ENCODE measurements at places on chromosomes 16 and 17.

- no peak for DNase-seq
Observed at GRCh38 chr17:39536468-39536867, 71.3 kb downstream of the NEUROD2 start.

DNA sequence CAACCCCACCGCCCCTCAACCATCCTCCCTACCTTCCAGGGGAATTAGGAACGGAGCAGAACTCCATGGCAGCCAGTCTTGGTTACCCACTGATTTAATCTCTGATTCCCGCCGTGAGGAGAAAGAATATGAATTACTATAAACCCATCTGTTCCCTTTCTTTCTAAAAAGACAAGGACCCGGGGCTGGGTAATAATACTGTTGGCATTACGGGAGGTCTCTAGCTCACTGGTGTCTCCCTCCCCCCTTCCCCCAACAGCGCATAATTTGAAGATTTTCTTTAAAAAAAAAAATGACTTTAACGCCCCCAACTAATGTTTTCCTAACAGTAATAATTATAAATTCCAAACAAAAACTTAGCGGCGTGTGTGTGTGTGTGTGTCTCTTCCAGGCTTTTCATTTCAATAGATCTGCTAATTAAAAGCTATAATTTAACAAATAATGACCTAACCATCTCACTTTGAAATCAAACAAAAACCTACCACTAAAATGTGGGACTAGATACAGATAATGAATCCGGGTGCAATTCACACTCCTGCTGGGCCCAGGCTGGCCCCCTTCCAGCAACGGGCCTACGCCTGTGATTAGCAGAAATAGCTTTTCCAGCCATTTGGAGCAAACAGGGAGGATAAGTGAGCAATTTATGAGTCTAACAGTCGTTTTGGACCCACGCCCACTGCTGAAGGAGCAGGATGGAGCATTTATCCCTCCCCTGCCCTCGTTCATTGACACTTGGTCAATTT, 18.2 kb upstream of the BHLHA9 start:
- peak; percentile 68 for DNase-seq

GRCh38 chr16:17939122-17939536, 397.4 kb downstream of the NPIPA8 start:
- no peak for DNase-seq

DNA sequence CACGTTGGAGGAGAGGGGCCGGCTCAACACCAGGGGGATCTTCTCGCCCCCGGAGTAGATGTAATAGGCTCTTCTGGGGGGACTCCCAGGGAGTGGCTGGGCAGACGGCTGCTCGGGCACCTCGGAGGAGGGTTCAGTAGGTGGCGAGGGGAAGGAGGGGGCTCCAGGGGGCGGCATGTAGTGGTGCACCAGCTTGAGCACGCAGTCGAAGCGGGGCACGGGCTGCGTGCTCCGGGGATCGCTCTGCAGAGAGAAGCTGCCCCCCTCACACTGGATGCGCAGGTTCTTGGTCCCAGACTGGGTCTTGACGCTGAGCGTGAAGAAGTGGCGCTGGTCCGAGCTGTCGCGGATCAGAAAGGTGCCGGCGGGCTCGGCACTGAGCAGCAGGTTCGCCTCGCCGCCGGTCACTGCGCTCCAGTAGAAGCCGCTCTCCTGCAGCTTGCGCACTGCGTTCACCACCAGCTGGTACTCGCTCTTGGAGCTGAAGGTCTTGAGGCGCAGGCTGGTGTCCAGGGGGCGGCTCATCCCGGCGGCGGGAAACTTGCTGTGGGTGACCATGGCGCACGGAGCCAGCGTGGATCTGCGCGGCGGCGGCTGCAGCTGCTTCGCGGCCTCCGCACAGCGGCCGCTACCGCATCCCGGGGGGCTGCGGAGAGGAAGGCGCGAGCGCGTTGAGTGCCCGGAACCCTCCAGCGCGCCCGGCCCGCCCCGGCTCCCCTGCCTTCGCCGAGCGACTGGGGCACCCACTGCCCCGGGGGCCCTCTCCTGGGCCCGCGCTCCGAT, 1.1 kb downstream of the SOCS3 start:
- no peak for DNase-seq

DNA sequence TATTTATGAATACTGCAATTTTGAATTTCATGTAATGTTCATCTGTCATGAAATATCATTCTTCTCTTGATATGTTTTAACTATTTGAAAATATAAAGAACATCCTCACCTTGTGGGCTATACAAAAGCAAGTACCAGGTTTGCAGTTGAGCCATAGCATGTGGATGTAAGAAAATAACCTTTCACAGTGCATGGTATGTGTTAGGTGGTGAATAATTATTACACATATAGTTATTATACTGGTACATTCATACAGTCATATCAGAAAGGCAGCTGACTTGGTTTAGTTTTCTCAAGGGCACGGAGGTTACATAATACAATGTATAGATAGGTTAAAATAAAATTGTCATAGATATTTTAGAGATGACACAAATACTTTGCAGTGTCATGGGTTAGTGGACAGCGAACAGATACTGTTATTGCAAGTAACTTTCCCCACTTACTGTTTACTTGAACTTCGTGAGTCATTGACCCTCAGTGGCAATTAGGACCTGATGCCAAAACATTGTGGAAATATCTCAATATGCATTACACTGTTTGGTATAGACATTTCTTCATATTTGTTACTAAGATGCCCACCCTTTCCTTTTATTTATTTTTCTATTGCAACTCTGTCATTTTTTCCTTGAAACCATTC, 445.4 kb upstream of the GOT2 start:
- DNase-seq: no peak

- no peak for DNase-seq
Observed at GRCh38 chr17:4599505-4600281, 15.4 kb downstream of the SMTNL2 start.

DNA sequence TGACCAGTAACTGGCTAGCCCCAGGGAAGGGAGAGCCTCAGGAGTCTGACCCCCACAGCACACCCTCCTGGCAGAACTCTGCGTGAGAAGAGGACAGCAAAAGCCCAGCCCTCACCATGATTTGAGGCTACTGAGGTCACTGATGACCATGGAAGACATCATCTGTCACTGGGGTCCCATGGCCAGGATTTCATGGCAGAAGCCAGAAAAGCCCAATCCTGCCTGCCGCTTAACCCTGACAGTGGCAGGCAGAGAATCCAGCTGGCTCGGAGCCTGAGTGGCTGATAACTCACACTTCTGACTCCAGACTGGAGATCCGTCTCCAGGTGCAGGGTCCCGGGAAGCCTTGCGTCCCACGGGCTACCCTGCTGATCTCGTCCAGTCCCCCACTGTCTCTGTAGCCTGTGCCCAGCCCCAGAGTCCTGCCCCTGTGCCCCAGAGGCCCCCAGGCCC, 17.5 kb downstream of the GRIN2C start:
- DNase-seq: no peak

GRCh38 chr16:16041196-16041892, 91.9 kb downstream of the ABCC1 start:
- no peak for DNase-seq

DNA sequence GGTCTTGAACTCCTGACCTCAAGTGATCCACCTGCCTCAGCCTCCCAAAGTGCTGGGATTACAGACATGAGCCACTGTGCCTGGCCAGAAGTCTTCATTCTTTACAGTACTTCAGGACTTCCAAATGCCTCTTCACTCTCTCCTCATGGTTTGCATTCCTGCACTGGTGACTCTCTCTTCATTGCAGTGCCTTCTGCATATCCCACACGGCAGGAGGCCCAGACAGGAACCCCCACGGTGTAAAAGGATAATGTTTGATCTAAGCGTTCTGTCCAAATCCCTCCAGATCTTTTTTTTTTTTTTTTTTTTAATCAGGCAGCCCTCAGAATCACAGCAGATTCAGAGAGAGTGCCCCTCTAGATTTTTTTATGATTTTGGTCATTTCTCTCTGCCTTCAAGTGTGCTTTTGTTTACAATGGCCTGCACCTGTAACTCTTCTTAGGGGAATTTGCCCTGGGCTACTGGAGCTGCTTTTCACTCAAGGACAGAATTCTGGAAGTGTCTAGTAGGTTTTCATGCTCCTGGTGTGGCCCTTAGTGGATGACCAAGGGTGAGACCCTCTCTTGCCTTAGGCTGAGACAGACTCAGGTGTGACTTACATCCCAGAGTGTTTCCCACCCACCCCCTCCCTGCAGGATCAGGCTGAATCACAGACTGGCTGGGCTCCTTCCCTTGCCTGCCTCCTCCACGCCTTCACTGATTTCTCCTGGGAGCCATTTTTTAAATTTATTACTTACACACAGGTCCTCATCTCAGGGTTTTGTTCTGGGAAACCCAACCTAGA, 19.8 kb upstream of the NF1 start:
- DNase-seq: no peak

DNA sequence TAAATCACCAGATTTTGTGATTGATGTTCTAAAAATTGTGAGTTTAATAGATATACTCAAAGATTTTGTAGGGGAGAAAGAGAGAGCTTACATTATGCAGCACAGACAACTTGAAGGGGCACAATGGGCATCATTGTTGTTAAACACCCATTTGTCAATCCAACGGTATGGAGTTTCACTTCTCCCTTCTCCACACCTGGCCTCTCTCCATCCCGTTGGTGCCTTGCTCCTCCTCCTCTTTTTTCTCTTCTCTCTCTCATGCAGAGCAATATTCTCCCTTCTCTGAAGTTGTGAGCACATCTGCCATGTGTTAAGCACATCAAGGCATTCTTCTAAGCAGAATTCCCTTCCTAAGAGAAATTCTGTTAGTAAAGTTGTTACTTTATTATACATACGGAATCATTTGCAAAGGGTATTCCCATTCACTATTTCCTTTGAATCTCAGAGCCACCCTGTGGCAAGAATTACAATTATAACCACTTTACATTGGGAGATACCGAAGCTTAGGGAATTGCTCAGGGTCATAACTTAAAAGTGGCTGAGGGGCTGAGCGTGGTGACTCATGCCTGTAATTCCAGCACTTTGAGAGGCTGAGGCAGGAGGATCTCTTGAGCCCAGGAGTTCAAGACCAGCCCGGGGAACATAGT, 40.5 kb upstream of the SKAP1 start:
- DNase-seq: no peak

DNA sequence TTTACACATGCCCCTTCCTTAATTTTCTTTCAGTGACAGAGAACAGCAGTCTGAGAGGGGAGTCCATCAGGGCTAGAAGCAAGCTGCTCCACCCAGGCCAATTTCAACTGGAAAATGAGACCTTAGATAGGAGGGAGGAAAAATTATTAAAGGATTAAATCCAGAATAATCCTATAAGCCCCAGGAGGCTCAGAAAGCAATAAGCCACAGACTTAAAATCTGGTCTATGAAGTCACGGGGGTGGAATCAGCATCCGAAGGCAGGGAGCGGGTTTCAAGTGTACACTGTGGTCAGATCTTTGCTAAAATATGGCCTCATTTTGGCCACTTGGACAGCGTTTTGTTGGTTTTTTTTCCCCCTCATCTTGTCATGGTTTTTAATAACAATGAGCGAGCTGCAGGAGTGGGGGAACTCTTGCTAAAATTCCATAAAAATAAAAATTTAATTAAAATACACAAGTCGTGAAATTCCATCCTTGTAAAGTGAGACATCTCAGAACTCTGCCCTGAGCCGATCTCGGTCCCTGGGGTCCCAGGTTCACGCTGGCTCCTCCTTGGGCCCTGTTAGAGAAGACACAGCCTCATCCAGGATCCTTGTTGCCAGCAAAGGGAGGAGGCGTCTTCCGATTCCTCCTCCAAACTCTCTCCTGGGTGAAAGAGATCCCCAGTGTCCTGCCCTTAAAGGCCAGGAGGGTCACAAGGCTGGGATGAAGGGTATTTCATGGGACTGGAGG, 51.6 kb upstream of the ETV4 start:
- no peak for DNase-seq

DNA sequence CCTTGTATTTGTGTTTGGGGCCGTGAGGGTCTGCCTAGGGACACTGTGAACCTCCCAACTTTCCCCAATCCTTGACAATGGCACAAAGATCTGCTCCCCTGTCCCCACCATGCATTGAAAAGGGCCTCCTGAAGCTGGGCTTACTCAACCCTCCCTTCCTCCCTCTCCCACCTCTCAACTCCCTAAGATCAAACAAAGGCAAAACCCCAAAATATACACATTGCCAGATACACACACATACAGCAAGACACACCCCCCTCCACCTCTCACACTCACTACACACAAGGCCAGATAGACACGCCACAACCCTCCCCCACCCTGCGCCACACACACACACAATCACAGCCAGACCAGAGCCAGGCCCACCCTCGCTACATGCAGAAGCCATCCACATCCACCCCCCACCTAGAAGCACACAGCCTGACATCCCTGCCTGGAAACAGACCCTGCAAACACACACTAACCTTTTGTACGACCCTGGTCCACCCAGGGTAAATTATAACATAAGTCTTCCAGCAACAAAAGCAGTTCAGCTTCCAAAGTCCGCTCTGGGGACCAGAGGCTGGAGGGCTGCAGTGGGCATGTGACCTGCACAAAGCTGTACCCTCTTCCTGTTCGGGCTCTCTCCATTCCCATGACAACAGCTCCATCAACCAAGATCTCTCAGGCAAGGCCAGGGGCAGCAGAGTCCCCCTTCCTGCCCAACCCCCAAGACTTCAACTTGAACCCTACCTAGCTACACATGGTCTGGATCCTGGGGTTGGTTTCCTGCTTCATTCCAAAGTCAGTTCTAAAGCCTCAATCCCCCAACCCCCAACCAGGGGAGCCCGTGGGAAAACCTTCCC, 1.9 kb downstream of the PCGF2 start:
- DNase-seq: no peak

DNA sequence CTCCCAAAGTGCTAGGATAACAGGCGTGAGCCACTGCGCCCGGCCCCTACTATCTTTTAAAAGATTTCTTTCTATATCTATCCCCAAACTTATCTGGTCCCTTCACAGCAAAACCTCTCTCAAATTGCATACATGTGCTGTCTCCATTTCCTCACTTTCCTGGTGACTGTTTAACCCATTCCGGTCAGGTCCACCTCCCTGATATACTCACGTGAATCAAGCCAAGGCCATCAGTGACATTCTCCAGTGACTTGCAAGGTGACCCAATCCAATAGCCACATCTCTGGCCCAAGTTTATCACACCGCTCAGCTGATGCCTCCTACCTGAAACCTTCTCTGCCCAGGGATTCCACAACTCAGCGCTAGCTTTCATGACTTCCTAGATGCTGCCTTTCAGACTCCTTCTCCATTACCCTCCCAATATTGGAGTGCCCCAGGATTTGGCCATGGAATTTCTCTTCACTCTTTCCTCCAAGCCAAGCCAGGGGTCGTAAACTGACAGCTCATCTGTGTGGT, 1.4 kb upstream of the CTCF start:
- no peak for DNase-seq

- no peak for DNase-seq
Observed at GRCh38 chr16:78200023-78200389, 100.6 kb downstream of the WWOX start.

DNA sequence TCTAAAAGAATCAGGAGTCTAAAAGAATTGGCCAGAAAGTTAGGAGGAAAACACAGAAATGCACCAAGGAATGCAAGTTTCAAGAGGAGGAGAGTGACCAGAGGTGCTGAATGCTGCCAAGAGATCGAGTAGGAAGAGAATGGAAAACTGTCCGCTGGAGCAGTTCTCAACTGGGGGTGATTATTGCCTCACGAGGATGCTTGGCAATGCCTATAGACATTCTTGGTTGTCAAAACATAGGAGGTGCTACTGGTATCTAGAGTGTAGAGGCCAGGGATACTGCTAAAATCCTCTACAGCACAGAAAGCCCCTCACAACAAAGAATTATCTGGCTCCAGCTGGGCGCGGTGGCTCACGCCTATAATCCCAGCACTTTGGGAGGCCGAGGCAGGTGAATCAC, 82.1 kb upstream of the NOL11 start:
- no peak for DNase-seq

All from NCI-H2081 treated with DMSO at 0.1 percent for 48 hours (cell line).